ENCODE measurements at places on chromosomes 1 and 21.
A peak's percentile ranks its signal among the peaks of the same experiment; 100 is the strongest.

DNA sequence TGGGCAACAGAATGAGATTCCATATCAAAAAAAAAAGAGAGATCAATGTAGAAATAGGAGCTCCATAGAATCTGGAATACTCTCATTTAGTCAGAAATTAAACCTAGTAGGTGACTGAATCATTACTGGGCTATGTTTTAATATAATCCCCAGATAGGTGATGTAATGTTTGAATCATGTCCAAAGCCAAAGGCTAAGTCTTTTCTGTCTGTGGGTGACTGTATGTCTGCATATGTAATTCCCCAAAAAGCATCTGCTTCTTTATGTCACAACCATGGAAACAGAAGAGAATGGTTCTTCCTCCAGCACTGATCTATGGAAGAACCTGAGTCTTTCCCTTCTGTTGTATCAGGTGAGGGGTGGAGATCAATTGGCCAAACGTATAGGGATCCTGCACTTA lies 5.8 kb downstream of the LAMC2 start:
- no peak for DNase-seq

GRCh38 chr1:54649921-54650320 lies 8.3 kb downstream of the MROH7 start:
- no peak for DNase-seq

GRCh38 chr1:5994713-5995621 lies 2.7 kb upstream of the NPHP4 start:
- DNase-seq, result peak; percentile 79

DNA sequence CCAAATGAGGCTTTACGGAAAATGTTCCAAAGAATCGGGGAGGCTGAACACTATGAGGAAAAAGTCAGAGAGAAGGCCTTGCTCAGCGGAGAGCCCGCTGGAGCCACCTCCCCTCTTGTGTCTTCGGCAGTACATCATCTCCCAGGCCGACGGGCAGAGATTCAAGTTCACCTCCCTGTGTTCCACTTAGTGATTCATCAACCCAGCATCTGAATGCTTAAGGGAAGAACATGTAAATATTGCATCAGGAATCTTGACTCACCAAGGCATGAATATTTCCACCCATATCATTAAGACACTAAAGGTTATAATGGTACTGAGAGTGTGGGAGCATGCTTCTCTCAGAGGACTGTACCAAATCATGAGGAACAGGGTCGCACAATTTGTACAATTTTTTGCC lies 172.5 kb downstream of the ST6GALNAC5 start:
- DNase-seq, result no peak

GRCh38 chr1:245776139-245776538 lies 621.4 kb downstream of the KIF26B start:
- no peak for DNase-seq

GRCh38 chr1:77465139-77465538 lies 183.3 kb downstream of the AK5 start:
- no peak for DNase-seq

DNA sequence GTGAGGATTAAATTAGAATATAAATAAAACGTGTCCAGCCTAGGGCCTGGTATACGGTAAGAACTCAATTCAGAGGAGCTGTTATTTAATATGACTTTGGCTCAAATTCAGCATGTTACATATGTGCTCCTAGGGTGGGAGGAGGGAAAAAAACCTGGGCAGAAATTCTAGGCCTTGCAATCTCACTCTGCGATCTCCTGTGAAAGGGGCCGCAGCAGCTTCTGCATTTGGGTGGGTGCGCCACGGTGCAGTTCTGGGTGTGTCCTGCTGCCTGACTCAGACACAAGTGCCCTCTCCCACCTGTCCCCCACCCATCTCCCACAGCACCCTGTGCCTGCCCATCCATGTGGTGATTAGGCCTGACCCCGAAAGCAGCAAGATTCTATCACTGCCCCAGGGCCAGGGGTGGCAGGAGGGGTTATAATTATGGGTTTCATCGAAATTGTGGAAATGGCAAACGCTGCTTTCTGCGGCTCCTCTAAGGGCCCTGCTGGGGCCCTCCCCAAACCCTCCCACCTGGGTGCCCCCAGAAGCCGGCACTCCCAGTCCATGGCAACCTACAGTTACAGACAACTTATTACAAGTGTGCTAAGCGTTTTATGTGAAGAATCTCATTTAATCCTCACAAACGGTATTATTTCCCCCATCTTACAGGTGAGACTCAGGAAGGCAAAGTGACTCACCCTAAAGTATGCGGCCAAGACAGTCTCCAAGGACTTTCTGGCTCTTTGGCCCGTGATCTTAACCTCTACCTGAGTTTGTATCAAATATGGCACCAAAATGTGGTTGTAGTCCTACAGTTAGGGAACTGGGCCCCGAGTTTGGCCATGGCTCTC lies 25.5 kb upstream of the GRHL3 start:
- no peak for DNase-seq

GRCh38 chr1:9651565-9652378 lies at the start of gene PIK3CD:
PIK3CD (plus strand) TSS chr1:9651731; CDS start chr1:9710456, 58,725 bp downstream.
- DNase-seq, result peak; percentile 53

- DNase-seq, result no peak
Measured at GRCh38 chr1:13687151-13687715, 12.8 kb upstream of the PRDM2 start.

DNA sequence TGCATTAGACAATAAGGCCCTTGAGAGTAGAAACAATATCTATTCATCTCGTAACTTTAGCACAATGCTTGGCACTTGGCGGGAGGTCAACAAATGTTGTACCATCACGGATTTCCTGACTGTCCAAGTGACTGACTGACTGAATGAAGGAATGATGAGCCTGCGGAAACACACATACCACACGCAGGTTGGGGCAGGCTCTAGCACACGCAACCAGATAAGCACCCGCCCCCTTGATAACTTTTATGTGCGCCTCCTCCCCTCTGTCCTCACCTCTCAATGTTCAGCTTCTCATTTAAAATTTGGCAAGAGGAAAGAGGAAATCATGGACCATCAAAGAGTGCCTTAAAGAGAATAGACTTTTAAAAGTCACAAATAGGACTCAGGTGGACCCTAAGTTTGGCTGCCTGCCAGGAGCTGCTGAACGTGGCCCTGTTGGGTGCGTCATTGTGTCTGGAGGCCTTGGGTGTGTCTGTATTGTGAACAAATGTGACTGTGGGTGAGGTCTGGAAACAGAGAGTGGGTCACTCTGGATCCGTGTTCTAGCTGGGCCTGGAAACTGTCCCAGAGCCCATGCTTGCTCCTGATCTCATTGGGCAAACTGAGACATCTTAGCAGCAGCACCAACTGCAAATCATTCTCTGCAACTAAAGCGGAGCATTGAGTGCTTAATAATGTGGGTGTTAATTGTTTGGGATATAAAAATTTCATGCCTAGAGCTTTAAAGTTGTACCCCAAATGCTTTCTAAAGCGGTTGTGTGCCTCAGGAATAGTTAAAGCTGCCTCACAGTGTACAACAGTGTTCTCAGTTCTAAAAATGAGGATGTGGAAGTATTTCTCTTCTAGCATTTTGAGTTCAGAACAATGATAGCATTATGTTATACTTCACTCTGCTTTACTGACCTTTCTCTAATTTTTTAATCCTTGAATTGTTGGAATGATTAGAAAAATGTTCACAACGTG lies 47.6 kb upstream of the ABCG1 start:
- DNase-seq, result no peak

DNA sequence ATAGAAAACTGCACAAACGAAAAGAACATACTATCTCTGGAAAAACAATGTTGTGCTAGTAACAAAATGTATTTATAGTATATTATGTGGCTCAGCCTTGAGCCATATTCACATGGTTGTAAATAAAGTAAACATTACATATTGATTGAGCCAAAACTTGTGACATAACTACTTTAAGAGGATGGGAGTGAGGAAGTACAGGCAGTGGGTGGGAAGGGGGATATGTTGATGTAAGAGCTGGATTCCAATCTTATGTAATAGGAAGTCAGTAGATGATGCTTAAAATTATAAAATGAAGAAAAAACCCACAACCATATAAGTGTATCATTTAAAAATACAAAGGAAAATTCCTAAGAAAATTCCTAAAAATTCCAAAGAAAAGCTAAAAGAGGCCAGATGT lies 42.7 kb downstream of the RHOU start:
- DNase-seq, result no peak

GRCh38 chr1:212607913-212608391 lies 609 bp upstream of the ATF3 start:
- DNase-seq, result no peak

GRCh38 chr1:70718086-70718630 lies 307.1 kb downstream of the CTH start:
- DNase-seq, result no peak

DNA sequence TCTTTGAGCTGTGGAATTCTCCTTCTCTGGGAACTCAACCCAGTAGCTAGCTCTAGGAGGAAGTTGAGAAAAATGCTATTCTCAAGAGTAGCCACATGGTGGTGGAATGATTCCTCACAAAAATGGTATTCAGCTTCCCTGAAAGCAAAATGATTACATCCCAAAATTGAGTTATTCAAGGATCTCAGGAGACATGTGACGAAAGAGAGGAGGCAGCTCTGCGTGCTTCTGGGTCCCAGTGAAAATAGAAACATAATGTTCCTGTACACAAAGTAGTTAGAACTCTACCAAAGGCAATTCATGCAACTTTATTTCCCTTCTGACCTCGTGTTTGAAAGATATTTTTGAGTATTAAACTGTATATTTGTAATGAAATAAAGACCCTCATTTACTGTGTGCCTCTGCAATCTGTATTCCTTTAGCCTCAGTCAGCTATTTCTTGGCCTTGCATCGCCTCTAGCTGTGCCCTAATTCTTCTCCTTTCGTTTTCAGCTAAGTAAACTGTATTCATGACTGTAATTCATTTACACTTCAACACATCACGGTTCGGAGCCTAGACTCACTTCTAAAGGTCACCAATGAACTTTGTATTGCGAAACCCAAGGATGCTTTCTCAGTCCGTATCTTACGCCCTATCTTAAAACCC lies 167.3 kb downstream of the FASLG start:
- DNase-seq, result no peak

DNA sequence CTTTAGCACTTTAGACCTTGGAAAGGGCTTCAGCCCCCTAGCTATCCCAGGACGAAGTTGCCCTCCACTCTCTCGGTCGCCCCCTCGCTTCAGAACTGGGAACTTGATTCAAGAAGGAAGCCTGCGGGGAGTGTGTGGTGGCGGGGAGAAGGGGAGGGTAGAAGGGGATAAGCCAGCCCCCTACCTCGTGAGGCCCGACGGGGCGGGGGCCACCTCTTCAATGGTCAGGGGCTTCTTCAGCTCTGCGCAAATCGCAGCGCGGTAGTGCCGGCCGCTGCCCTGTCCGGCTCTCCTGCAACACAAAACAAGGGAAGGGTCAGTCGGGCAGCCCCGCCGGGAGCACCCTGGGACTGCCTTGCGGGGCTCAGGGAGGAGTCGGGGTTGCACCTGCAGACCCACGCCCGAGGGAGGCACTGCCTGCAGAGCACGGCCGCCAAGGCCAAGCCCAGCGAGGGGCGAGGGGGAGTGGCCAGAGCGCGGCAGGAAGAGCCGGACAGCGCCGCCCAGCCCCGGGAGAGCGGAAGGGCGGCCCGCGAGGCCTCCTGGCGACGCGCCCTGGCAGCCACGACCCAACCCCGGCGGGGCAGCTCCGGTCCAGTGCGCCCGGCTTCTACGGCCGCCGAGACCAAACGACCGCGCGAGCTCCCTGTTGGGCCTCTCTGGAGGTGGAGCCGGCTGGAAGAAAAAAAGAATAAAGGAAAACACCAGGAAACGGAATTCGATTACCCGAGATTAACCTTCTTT lies 56.2 kb upstream of the RASAL2 start:
- no peak for DNase-seq

DNA sequence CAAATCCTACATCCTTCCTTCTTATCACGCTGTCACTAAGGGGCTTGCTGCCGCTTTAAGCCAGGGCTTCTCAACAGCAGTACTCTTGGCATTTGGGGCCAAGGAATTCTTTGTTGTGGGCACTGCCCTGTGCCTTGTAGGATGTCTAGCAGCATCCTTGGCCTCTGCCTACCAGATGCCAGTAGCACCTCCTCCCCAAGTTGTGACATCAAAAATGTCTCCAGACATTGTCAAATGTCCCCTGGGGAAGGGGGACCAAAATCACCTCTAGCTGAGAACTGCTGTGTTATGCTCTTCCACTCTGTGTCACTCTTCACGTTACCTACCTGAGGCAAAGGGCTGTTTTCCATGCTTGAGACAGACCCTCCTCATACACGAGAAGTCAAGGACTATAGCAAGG lies 400.3 kb upstream of the POU3F1 start:
- DNase-seq, result no peak

GRCh38 chr1:57294177-57294576 lies 129.7 kb downstream of the DAB1 start:
- DNase-seq, result no peak

DNA sequence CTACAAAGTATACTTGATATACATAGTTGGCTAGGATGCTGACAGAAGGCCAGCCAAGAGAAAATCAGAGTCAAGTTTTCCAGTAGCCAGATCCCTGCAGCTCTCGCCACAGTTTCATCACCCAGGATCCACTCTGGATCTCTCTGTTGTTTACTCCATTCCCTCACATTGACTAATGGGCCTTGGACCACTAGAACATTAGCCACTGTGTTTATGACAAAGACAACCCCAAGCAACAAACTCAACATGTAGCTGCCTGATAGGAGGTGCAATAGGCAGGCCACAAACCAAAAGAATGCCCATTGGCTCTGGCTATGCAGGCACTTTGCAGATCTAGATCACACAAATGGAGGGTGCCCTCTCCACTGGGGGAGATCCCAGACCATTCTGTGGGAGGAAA lies 44.2 kb downstream of the ARHGEF11 start:
- DNase-seq, result no peak

DNA sequence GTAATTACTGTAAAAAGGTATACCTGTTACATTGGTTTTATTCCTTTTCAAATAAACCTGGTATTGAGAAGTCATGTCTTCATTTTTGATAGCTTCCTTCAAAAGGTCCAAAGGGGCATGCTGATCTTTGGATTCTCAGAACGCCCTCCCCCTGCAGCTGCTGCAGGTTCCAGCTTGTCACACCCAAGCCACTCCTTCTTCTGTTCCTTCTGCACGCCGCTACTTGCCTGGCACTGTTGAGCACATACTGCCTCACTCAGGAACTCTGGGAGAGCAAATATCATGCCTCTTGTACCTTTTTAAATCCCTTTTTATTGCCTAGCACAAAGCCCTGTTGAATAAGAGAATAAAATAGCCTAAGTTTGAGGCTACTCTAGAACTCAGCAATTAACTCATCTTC lies 136.9 kb downstream of the BARHL2 start:
- DNase-seq, result no peak

DNA sequence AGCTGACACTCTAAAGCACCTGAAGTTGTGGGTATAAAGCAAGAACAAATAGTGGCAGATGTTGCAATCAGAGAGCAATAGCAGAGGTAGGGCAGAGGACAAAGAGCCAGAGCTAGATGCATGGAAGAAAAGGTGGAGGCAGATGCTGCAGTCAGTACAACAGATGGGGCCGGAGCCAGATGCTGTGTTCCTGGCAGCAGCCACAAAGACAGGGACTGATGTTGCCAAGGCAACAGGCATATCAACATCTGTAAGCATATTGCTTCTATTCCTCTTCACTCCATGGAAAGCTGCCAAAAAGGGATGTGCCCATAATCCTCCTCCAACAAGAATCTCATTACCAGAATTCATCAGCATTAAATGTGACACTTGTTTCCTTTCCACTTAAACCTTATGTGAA lies 108.0 kb downstream of the TNNI3K start:
- DNase-seq, result no peak

Measured in CD4-positive, alpha-beta T cell (primary cell).